ENCODE measurements at places on chromosomes 4 and X. TPM values are rescaled to one million over a fixed set of nuclear protein-coding genes. Genes with fewer than 3 reads are reported as not detected.

TCEAL7 gene
- total RNA-seq, result 12.2 TPM

ADH7 gene
- total RNA-seq, result not detected

TEX13D gene
- not detected for total RNA-seq

MAGEB1 gene
- not detected for total RNA-seq

TIGD4 gene
- total RNA-seq, result 0.49 TPM

NSUN7 gene
- total RNA-seq, result 21.8 TPM

SOWAHB gene
- total RNA-seq, result not detected

MND1 gene
- not detected for total RNA-seq

ADGRG4 gene
- 0.14 TPM for total RNA-seq
